ENCODE measurements at places on chromosomes 2 and 18.

DNA sequence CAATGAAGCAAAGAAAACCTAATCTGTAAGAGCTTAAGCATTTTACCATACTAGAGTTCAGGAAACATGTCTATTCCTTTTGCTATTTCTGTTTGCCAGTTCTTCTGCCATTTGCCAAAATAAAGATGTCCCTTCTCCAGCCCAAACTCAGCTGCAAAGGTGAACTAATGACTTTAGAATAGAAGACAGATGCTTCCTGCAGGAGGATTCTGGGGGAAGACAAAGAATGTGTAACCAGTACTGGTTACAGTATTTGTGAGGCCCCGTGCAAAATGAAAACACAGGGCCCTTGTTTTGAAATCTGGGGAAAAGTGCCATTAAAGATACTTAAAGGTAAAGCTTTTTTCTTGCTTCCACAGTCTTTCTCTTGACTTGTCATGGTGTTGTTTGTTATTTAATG, 34.3 kb upstream of the MTX2 start:
- DNase-seq, result no peak

DNA sequence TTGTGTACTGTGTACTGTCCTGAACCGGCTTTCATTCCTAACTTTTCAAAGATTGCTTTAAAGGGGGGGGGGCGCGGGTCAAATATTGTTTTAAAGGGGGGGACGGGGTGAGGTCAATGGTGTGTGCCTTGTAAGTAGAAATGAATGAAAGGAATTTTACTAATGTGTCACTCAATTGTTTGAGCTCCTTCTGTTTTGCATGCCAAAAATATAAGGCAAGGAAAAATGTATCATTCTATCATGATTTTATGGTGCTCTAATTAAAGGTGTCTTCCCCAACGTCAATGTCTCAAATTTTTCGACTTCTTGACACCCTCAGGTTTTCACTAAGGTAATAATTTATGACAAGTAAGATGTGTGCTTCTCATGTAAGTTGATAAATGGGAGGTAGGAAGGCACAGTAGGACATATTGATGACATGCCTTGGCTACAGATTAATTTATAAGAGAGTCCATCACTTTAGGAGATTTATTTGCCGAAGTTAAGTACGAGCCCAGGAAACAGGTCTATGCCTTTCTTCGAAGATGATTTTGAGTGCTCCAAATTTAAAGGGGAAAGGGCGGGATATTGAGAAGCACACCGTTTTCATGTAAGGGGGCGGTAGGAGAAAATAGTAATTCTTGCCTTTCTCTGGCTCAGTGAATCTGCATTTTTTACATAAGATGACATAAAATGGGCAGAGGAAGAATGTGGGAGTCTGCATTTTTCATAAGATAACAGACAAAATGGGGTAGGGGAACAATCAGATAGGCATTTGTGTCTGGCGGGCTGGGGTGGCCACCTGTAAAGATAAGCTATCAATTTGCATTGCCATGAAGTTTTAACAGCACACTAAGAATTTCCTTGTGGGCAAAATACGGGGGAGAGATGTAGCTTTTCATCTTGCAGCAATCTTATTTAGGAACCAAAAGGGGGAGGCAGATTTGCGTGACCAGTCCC, 1.2 kb upstream of the TRAPPC8 start:
- DNase-seq, result peak; percentile 28

- no peak for DNase-seq
Observed at GRCh38 chr18:31970617-31971016, 27.7 kb upstream of the TRAPPC8 start.

DNA sequence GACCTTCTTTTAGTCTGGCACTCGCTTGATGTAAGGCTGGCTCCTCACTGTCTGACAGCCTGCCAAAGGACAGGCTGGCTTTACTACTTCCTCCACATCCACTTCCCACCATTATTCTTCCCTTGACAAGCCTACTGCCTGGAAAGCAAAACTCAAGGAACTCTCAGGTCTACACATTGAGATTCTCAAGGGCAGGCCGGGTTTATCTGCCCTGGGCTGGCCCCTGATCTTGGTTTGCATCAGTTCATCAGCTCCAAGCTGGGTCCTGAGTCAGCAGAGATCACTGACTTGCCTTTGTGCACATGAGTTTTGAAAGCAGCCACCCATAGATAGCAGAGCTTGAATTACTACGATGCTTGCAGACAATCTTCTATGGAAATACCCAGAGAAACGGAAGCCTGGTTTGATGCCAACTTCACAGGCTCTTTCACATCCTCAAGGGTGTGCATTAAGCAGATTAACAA, 53.9 kb downstream of the KCTD18 start:
- peak; percentile 59 for DNase-seq

- peak; percentile 48 for DNase-seq
Observed at GRCh38 chr2:25606892-25607291, 66.5 kb downstream of the DTNB start.

GRCh38 chr18:415617-416612, 84.6 kb downstream of the COLEC12 start:
- peak; percentile 77 for DNase-seq

DNA sequence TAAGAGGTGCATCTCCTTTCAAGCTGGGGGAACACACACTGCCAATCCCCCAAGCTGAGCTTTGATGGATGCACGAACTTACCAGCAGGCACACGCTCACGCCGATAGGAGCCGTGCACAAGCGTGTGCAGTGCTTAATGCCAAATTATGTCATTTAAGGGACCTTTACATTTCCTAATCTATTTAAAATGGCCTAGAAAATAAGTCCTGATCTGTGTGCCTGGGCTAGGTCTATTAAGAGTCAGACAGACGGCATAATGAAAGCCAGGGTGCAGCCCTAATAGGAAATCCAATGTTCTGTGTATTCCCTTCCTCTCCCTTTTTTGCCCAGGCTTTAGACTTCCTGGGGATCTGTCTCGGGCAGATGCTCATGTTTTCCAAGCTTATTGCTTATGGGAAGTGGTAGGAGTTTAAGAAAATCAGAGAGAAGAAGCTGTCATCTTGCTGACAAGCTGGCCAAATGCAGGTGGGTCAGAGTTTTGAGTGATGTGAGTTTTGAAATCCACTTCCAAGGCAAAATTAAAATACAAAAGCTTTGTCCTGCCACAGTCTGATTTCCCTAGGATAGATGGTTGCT, 142.6 kb downstream of the MYT1L start:
- DNase-seq, result no peak

DNA sequence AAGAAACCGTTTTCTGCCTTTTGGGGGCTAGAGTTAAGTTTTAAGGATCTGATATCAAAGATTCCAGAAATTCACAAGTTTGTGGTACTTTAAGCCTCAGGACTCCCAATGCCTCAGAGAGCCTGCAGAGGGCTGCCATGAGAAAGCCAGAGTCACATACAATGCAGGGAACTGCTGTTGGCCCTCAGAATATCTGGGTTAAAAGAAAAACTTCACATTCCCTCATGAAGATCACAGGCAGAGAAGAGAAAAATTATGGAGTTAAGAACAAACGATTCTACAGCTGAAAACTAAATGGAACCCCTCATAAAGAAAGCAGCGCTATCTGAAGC, 39.5 kb downstream of the HDAC4 start:
- DNase-seq, result no peak

DNA sequence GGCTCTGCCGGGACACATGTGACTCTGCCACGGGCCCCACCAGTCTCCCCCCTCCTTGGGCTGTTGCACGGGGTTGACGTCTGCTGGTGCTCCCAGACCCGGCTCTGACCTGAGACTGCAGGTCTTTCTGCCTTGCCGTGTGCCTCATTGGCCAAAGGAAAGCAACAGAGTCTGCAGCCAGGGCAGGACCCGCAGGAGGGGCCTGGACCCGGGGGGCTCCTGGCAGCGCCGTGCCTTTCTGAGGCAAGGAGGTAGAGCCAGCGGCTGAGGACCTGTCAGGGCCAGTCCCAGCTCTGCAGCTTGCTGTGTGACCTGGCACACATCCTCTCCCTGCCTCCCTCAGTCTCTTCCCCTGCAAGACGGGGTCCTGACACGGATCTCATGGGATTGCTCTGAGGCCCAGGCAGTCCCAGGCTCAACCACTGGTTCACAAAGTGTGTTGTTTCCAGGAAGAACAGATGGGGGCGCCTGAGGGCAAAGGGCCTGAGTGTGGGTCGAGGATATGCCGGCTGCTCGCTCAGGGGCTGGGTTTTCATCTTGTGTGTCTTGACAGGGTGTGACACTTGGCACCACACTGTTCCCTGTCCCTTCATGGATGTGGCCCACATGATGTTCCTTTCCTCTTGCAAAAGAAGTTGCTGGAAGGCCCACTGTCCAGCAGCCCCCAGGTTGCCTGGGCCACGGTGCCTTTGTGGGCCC, 9.0 kb downstream of the CAPN10 start:
- no peak for DNase-seq

- DNase-seq, result no peak
Observed at GRCh38 chr18:79792988-79793355, 4.8 kb upstream of the KCNG2 start.
